ENCODE measurements at places on chromosomes 3 and 15.

DNA sequence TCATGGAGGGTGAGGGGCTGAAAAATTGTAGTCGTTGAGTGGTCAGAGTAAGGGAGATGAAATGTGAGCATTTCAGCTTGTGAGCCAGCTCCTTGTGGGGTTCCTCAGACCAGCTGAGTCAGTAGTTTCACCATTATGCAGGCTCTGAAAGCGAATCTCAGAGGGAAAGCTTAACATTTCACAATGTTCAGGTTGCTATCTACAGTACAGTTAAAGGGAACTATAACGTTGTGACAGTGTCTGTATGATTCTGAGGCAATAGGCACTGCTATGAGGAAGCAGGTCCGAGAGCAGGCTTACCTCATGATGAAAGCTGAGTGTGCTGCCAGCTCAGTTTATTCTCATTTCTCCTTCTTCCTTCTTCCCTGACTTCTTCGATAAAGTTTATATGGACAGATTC is 469.6 kb downstream of the EDEM1 start:
- DNase-seq: no peak

GRCh38 chr3:85576697-85577200 is 618.0 kb downstream of the CADM2 start:
- no peak for DNase-seq

DNA sequence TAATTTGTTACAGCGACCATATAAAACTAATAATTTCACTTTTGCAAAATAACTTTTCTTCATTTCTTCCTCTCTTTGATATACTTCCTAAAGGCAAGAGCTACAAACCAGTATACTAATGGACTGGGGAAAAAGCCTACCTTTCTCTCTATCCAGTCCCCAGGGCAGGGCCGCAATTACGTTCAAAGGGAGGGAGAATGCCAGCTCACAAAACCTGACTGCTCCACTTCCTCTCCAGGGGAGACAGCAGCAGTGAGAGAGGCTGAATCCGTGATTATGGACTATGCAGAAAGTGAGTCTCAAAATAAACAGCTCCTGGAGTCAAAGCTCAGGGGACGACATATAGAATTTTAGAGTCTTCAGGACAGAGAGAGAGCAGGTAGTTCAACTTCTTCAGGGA is 126.9 kb upstream of the HES1 start:
- no peak for DNase-seq

GRCh38 chr3:180656406-180656805 is 22.9 kb downstream of the CCDC39 start:
- no peak for DNase-seq

DNA sequence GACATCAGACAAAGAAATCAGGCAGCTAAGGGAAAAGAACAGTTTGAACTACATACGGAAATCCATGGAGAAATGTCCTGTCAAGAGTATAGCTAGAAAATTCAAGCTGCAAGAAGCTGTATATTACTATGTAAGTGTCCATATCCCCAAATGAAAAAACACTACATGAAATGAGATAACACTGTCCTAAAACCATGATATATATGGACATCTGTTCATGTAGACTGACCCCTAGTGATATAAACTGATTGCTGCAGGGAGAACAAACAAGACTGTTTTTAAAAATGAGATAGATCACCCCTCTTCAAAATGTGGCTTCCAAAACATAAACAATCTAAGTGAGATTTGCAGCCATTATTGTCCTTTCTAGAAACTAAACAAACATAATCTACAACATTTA is 985.6 kb downstream of the EPHA3 start:
- no peak for DNase-seq

DNA sequence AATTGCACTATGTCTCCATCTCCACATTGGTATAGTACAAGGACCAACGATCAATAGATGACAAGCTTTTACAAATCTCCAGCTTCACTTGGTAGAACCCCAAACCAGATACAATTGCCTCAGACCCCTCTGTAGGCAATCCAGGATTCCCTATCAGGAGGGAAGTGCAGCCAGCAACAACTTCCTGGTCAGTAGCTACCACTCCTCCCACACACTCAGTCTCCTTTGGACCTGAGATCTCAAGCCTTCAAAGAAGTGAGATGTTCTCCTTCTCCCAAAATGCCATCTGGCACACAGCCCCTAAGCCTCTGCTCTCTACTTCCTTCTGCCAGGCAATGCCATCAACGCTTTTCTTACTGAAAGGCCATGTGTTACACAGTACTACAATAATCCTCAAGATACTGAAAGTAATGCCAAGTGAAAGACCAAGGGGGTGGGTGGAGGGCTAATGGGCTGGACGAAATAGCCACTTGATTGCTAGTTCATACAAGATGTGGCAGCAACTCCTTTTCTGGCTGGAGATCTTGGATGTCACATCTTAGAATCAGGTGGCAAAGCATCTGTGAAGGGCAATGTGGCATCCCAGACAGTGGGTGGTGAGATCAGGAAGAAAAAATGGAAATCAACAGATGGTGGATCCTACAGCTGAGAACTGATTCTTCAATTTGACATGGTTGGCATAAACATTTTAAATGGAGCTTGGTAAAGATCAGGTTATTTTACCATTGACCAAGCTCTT is 75.3 kb upstream of the ACP3 start:
- DNase-seq: no peak

DNA sequence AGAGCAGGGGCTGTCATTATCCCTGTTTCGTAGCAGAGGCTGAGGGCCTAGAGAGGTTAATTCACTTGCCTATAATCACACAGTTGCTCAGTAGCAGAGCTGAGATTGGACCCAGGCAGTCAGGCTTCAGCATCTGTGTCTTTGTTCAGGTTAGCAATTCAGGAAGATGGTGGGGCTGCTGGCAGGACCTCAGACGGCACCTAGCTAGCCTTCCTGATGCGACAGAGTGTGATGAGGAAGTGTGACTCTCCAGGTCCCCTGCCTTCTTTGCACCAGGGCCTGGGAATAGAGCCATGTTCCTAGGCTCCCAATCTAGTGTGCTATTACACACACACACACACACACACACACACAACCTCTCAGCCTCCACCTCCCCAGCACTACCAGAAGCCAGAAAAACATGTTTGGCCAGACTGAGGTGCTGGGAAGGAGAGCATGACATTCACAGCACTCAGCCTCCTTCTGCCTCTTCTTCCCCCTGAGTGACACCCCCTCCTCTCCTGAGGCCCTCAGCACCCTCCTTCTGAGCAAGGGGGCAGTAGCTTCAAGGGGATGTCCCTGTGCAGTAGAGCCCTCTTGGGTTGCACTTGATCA is 88.9 kb downstream of the TLE3 start:
- DNase-seq: no peak

GRCh38 chr3:186414735-186415419 is 52.8 kb upstream of the DGKG start:
- DNase-seq: no peak

DNA sequence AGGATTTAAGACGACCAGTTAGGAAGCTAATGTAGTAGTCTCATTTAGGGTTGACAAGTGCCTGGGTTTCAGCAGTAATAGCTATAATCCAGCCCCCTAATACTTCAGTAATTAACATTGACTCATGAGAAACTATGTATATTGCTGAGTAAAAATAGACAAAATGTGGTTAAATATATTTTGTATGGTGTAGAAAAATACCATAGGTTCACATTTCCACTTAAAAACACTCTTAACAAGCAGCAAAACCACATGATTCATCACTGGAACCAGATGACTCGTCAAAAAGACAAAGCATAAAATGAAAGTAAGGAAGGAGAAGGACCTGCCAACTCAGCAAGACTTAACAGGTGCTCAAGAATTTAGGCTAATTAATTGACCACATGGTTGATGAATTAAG is 288.9 kb downstream of the EFHB start:
- no peak for DNase-seq

DNA sequence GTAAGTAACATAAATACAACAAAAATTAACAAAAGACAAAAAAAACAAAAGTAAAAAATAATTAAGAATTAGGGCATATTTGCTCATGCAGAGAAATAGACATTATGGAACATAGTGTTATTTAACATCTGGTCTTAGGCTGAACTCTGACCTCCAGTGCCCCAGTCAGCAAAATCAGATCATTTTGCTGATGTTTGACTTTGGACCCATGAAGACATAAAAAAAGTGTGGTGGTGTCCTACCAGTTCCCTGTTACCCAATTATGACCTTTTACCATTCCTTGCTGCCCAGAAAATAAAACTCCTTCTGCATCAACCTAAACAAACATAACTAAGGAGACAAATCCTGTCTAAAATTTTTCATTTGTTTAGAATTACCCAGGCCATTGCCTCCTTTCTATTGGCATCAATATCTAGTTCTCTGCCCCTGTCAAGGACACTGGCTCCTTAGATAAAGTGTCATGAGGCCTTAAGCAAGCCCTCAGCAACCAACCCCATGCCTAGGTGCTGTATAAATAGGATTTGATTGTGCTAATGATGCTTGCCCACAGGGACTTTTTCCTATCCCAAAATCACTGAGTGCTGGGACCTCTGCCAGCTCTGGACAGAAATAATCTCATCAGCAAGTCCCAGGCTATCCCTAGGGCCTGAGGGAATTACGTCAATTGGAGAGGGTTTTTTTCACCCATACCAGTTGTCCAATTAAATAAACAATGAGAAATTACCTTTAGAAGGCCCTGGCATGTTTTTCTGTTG is 334.5 kb upstream of the UMPS start:
- no peak for DNase-seq

GRCh38 chr15:77516786-77517185 is 96.1 kb downstream of the HMG20A start:
- DNase-seq: no peak

DNA sequence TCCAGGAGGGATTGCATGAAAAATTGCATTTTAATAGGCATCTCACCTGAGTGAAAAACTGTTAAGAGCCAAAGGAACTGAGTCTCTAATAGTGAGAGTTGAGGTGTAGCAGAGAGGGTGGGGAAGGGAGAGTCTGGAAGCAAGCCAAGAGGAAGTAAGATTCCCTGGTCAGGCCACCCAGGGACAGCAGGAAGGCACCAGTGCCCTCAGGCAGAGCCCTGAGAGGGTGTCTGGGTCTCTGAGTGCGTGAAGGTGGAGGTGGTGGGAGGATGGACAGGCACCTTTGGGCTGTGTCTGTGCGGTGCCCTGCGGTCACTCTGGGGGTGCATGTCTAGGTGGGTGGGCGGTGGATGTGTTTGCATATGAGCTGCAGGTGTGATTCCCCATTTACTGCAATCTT is 300.4 kb upstream of the ROPN1 start:
- DNase-seq: no peak

GRCh38 chr3:10320320-10320677 is 613 bp downstream of the SEC13 start:
- no peak for DNase-seq

- DNase-seq: no peak
Measured at GRCh38 chr3:73623346-73623745, 1.4 kb downstream of the PDZRN3 start.

DNA sequence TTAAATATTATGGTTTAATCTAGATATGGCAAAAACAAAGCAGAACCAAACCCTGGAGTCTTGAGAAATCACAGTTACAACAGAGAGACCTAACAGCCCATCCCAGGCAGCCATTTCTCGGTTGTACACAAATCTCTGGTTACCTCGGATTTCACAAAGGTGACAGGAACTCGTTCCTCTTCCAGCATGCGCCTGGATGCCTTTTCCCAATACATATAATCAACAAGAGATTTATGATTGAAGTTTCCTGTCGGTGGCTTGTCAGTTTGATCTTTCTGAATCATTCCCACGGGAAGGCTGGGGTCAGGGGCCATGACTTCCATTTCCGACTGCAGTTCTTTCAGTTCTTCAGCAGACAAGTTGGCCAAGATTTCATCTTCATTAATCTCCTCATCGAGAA is 445 bp downstream of the LMOD3 start:
- no peak for DNase-seq

DNA sequence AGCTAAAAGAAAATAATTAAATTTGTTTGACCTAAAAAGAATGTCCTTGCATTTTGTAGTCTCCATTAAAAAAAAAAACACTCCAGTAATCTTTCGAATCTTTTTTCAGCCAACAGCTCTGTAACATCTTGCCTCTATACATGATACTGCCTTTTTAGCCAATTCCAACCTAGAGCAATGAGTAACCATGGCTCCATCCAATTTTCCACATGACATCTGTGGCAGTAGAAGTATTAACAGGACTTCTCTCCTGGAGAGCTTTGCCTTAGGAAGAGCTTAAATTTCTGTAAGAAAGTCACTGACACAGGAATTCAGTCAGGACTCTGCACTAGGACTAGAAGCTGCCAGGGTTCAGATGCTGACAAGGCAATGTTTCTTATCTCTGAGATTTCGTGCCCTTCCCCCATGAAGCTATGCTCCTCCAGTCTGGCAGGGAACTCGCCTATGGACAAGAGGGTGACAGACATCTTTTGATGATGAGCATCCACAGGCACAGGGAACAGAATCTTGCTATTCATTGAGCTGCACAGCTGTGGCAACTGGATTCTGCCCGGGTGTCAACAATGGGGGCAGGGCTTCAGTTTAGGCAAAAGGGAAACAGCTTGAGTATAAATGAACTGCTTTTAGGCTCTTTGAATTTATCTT is 81.8 kb downstream of the ALCAM start:
- DNase-seq: no peak

DNA sequence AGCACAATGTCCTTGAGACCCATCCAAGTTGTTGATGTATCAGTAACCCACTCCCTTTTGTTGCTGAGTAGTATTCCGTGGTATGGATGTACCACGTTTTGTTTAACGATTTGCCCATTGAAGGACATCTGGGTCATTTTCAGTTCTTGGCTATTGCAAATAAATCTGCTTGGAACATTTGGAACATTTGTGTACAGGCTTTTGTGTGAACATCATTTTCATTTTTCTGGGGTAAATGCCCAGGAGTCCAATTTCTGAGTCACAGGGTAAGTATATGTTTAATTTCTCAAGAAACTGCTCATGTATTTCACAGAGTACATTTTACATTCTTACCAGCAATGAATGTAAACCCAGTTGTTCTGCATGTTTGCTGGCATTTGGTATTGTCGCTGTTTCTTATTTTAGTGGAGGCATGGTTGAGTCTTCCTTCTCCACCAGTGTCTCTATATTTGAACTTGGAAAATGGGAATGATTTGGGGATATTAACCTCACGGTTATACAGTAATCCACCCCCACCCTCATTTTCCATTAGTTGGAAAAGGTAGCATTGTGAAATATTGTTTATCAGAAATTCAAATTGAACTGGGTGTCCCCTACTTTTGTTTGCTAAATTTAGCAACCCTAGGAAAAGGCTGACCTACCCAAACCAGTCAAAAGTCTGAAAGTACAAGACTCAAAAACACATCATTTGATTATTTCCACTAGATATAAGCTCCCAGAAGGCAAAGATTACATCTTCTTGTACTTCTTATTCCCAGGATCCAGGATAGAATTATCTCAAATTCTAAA is 30.8 kb downstream of the POMGNT2 start:
- no peak for DNase-seq

- DNase-seq: no peak
Measured at GRCh38 chr3:185685231-185686035, 99.3 kb downstream of the SENP2 start.

GRCh38 chr3:150062492-150062891 is 91.8 kb upstream of the PFN2 start:
- no peak for DNase-seq

GRCh38 chr3:174355505-174355904 is 503.6 kb upstream of the NAALADL2 start:
- no peak for DNase-seq

Measured in activated naive CD4-positive, alpha-beta T cell treated with anti-CD3 and anti-CD28 coated beads, Interleukin-2, amount 10 ng/mL, durations not matched to agents 7 days and 5 days (primary cell).